ENCODE measurements at places on chromosomes 2 and 18.

GRCh38 chr2:133570542-133570941 lies 2.3 kb upstream of the NCKAP5 start:
- no peak for DNase-seq

DNA sequence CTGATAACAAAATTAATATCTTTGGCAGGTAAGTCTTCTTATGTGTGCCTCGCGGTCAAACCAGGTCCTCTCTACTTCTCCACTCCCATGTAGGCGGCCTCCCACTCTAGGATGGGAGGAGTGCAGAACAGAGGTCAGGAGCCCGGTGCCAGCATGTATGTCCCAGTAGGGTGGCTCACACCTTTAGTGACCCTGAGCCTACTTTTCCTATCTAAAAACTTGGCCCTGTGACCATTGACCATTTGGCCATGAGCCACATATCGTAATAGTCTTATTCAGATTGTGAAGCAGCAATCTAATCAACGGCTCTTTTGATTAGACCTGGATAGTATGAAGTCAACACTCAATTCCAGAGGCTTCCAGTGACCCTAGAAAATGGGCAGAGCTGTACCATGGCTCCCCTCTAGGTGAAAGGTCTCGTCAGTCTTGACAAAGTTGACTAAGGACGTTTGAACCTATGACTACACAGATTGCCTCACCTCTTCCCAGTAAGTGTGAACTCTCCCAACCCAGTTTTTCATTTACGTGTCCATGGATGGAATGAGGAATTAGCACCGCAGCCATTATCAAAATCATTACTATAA lies 17.1 kb upstream of the FABP1 start:
- DNase-seq: no peak

- DNase-seq: no peak
Measured at GRCh38 chr2:203688798-203689197, 17.6 kb upstream of the CD28 start.

DNA sequence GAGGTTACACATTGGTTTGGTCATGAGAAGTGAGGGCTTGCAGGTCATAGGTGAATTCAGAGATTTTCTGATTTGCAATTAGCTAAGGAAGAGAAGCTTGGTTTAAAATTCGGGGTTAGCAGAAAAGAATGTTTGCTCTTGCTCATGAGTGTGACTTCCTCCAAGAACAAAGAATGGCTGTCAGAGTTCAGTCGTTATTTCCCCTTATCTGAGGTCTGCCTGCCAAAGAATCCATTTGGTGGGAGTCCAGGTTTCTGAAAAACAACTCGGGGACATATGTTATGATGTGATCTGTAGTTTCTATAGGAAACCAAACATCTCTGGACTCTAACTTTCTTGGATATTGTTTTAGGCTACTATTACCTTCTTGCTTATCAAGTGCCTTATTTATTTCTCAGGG lies 3.2 kb upstream of the UGT1A6 start:
- DNase-seq: no peak

- DNase-seq: no peak
Measured at GRCh38 chr2:150167711-150168110, 319.8 kb downstream of the RND3 start.

DNA sequence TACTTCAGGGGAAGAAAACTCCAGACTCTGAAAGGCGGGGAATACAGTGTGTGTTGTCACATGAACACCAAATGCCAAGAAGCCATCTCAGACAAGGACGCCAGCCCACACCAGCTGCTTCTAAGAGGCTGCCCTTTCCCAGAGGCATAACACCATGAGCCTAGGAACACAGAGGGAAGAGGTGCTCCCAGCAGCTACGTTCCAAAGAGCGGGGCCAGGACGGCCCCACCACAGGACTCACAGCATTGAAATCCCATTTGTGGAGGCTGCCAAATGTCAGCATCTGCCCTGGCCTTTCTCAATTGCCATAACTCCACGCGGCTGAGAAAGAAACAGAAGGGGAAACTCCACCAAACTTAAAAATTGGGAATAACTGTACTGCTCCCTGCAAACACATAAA lies 20.1 kb upstream of the ID2 start:
- DNase-seq: no peak

DNA sequence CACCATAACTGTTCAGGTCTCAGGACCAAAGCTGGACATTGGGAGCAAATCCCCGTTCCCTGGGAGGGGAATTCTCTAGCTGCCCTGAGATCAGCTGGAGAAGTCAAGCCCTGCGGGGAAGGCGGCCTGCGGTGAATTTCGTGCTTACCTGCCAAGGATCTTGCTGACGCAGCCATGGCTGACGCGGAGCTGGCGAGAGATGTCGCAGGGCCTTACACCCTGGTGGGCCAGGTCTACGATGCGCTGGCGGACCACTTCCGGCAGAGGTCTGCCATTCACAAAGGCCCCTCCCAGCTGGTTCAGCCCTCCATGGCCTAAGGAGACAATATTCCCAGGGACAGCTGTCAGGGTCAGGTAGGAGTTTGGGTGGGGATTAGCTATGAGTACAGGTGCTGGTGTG lies 32.1 kb downstream of the PAX8 start:
- no peak for DNase-seq

DNA sequence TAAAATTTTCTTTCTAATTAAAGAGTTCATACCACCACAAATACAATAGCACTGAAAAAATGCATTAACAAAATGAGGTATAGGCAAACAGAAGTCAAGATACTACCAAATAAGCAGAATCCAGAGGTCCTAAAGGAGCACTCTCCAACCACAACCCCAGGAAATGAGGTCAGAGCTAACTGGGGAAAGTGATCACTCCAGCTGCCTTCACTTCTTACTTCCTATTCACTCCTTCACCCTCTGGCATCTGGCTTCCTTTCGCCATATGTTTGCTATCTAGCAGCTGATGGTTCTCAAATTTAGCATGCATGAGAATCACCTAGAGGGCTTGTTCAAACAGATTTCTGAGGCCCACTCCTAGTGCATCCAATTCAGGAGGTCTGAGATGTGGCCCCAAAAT lies 212.6 kb upstream of the ACVR2A start:
- no peak for DNase-seq

DNA sequence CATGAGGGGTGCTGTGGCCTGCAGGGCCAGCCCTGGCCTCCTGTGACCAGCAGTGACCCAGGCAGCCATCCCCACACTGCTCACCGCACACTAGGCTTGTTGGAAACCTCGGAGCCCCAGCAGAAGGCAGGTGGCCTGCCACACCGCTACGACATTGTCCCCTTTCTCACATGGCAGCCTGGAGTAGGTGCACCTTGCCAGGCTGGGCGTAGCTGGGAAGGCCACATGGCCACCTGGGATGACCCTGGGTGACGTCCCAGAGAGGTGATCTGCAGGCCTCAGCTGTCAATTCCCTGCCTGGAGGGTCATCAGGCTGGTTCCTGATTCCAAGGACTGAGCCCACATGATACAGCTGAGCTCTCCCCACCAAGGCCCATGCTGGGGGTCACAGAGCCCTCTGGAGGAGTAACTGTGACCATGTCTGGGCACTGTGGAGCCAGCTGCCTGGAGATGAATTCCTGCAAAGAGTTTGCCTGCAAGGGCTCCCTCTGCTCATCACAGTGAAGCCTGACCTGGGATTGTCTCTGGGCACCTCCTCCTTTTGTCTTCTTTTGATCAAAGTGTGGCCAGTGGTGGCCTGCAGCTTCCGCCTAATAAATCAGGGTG lies 119.6 kb upstream of the OTOS start:
- no peak for DNase-seq

- DNase-seq: no peak
Measured at GRCh38 chr2:86487062-86487461, 45.9 kb downstream of the KDM3A start.

DNA sequence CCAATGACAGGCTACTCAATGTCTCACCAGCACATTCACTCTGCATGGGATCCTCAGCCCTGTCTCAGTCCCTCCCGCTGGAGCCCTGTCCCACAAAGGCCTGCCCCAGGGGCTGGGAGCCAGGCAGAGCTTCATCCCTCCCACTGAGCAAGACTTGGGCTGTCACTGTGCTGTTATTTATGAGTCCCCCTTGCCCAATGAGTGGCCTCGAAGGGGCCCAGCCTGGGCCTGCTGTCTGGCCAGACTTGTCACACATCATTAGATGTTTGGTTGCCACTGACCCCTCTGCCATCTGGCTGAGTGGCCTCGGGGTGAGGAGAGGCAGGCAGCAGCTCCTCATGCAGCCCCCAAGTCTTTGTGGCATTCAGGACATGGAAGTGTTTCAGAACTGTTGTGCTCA lies 330.6 kb upstream of the SKOR2 start:
- no peak for DNase-seq

DNA sequence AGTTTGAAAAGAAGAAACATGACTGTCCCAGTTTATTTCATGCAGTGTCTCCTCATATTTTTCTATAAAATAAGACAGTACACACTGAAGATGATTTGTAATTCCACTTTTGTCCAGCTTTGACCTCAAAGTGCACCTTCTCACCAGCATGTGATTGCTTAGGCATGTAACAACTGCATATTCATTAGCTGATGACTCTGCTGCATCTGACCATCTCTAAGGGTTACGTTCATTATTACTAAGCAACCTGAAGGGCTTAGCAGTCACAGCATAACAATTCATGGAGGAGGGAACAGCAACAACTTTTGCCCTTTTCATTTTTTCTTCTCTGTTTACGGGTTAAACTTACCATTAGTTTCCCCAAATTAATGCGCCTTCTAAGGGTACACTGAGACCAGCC lies 330.6 kb upstream of the PIK3C3 start:
- DNase-seq: no peak

GRCh38 chr2:229857634-229858033 lies 64.2 kb downstream of the TRIP12 start:
- no peak for DNase-seq

Data from mesothelial cell of epicardium (in vitro differentiated cells).